Fibroblast of villous mesenchyme (primary cell): ENCODE measurements at places on chromosomes 3 and 15. TPM values are rescaled to one million over a fixed set of nuclear protein-coding genes. Genes with fewer than 3 reads are reported as not detected.

DNA sequence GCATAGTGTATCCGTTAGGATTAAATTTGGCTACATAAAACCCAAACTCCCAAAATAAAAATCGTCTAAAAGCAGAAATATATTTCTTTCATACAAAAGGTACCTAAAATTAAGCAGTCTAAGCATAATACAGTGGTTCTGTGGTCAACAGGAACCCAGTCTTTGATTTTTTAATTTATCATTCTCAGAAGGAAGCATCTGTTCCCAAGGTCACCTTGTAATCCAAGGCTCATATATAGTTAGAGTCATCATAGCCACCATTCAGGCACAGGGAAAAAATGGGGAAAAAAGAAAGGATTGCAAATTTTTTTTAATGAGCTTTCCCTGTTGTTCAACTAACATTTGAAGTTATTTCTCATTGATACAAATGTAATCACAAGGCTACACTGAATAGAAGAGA lies 983.2 kb downstream of the PLOD2 start:
- no peak for DNase-seq

DNA sequence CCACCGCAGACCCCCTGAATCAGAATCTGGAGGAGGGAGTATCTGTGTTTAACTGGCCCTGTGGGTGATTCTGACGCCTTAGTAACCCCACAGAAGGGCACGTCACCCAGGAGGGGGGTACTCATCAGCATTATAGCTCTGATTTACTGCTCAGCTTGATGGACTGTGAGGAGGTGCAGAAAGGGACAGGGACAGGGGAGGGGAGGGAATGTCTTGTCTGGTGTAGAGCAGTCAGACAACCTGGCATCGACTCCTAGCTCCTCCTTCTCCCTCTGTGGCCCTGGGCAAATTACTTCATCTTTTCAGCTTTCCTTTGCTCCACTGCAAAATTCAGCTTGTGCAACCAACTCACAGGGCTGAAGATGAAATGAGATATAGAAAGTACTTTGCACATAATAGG lies 42.3 kb upstream of the GLCE start:
- no peak for DNase-seq

Gene VGLL3
- total RNA-seq = 102 and 223 TPM in 2 replicates

Gene TMCC1
- total RNA-seq = 10.6 and 11.2 TPM in 2 replicates

Gene TMEM108
- total RNA-seq = under 0.01 and 0.32 TPM in 2 replicates

- peak; percentile 72 for DNase-seq
Observed at GRCh38 chr3:45188719-45189659, 37.1 kb downstream of the TMEM158 start.

Gene SNURF
- 11.3 and 12.1 TPM in 2 replicates for total RNA-seq

- no peak for DNase-seq
Observed at GRCh38 chr15:99850517-99850916, 117.3 kb upstream of the LYSMD4 start.

Gene TMEM87A
- 70.9 and 79.9 TPM in 2 replicates for total RNA-seq
